ENCODE measurements at places on chromosomes 2 and 18.

DNA sequence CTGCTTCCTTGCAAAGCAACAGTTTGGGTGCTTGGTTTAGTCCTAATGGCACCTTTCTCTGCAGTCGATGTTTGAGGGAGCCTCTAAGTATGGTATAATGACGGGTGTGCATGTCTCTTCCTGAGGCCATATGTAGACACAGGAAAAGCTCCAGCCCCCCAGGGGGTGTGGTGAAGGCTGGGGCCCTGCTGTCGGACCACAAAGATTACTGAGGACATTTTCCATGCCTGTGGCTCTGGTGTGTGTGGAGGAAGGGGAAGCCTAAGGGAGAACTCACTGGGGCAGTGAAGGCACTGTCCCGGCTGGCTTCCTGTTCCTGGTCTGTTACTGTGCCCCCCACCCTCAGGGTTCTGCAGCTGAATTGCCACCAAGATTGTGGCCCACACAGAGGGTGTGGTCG is 187.1 kb downstream of the FHOD3 start:
- DNase-seq, result no peak

- DNase-seq, result no peak
Observed at GRCh38 chr18:41829647-41830516, 125.2 kb upstream of the PIK3C3 start.

DNA sequence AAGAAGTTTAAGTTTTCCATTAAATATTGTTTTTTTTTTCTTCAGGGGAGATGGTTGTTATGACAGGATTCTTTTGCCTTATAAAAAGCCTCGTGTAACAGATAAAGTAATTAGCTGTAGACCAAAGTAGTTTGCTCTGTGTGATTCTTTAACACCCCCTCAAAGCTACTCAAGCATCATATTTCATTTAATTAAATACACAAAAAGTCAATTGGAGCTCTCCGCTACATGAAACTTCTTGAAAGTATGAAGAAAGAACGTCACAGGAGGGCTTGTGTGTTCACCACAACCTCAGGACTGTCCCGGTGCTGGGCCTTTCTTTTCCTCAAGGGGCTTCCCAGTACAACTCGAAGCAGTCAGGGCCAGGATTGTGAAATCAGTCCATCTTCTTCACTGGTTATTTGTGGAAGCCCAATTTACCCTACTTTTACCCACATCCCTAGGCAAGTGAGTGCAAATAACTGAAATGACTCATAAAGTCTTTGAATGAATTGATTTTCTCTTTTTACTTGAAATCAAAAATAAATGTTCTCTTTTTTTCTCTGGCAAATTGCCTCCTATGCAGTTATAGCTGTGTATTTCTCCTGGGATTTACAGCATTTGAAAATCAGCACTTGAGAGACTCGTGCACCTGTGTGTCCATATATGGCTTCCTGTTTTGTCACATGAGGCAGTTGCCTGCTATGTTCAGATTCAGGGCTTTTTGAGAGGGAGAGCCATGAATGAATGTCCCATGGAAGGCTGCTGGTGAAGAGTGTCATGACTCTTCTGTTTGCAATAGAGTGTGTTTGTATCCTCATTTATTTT is 48.6 kb downstream of the LINC00305 start:
- no peak for DNase-seq

DNA sequence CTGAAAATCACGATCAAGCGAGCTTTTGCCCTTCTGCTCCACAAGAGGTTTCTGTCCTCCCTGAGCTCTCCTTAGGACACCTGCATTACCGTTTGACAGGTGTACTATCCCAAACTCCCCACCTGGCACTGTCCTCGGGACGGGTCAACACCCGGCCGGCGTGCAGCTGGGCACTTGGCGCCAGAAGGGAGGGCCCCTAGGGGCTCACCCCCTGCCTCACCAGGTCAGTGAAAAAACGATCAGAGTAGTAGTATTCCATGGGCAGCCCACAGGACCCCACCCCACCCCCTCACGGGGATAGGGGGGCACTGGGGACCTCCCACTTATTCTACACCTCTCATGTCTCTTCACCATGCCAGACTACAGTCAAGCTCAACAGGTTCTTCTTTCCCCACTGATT is 117.6 kb upstream of the ANKRD30BL start:
- no peak for DNase-seq
